Fibroblast of upper back skin (primary cell): ENCODE measurements at places on chromosomes 12 and 14.

- peak; percentile 59 for DNase-seq
Measured at GRCh38 chr14:66624336-66624937, 116.5 kb downstream of the GPHN start.

- no peak for DNase-seq
Measured at GRCh38 chr12:76634133-76634532, 74.6 kb upstream of the OSBPL8 start.

GRCh38 chr14:88430976-88431375 lies 45.5 kb downstream of the SPATA7 start:
- DNase-seq = no peak

- no peak for DNase-seq
Measured at GRCh38 chr12:26833743-26834490, 923 bp upstream of the ITPR2 start.

- peak; percentile 77 for DNase-seq
Measured at GRCh38 chr12:28872654-28873268, 276.3 kb upstream of the FAR2 start.

- DNase-seq = no peak
Measured at GRCh38 chr12:52546126-52546525, 6.8 kb downstream of the KRT71 start.

DNA sequence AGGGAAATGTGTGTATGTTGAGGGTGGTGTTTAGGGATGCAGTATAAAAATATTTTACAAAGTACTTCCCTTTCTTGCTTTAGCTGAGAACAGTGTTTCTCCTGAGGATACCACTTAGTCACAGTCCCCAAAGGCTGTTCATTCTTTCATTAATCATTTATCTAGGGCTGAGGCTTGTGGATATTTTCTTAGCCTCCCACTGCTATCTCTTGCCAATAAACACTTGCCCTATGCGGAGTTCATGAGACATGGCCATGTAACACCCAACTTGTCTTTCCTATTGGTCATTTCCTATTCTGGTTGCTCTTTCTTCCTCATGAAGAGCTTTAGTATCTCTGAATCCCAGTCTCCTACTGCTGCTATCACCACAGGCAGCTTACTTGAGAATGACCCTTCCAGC lies 75.1 kb downstream of the ETNK1 start:
- DNase-seq = peak; percentile 25

GRCh38 chr12:64826234-64826633 lies 1.8 kb downstream of the TBC1D30 start:
- DNase-seq = peak; percentile 53

GRCh38 chr12:121239351-121240061 lies 29.6 kb downstream of the P2RX4 start:
- DNase-seq = no peak

DNA sequence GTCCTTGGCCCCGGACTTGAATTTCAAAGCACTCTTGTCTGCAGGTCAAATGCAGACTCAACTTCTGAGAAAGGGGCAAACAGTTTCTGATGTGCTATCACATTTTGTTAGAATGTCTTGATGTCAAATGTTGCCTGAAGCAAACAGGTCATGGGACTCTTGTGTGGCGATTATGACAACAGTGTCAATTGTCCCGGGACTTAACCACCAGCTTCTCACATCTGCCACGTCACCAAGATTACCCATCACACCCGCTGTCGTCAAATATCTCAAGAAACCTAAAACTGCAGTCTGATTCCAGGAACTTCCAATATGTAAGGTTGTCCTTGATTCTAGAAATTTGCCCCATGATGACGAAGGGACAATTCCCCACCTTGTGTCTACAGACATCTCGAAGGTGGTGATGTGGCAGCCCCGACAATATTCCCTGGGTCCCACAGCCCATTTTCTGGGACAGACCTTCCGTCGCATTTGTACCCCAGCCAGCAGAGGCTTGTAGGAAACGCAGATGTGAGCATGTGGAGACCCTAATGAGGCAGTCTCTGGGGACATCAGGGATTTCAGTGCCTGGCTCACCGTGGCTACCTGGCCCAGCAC lies 21.3 kb downstream of the LRTM2 start:
- DNase-seq = no peak

DNA sequence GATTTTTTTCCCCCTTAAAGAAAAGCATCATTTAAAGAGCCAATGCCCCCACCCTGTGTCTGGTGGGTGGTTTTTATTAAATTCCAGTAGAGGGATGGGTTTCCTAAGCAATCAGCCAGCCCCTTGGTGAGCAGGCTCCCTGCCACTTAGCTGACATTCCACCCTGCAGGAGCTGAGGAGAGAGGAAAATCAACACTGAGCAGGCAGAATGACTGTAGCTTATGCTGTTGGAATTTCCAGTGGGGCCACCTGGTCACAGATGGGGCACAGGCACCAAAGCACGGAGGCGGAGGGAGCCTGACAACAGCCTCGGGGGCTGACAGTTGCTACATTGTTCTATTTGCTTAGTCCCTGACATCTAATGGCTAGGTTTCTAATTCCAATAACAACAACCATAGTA lies 127.7 kb downstream of the TMEM30B start:
- DNase-seq = peak; percentile 81

GRCh38 chr12:122672515-122672914 lies 30.6 kb downstream of the HCAR2 start:
- DNase-seq = no peak

- DNase-seq = peak; percentile 23
Measured at GRCh38 chr12:84397263-84397662, 515.3 kb downstream of the SLC6A15 start.

GRCh38 chr12:104345234-104346066 lies 41.9 kb downstream of the EID3 start:
- no peak for DNase-seq

- DNase-seq = no peak
Measured at GRCh38 chr14:20198991-20199390, 8.3 kb downstream of the OR11G2 start.

DNA sequence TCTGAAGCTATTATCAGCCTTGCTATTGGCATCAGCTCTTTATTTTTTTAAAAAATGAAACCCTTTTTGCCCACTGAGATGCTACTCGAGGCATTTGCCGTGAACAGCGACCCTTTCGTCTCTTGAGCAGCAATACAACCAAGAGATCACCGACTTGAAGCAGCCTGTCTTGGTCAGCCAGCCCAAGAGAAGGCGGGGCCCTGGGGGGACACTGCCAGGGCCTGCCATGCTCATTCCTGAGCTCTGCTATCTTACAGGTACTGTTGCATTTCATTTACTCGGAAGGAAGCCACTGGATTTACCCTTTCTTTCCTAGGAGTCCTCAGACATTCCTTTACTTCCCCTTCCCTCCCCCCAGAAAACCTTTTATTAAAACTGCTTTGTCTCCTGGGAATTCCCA lies 16.7 kb downstream of the PIWIL1 start:
- no peak for DNase-seq

DNA sequence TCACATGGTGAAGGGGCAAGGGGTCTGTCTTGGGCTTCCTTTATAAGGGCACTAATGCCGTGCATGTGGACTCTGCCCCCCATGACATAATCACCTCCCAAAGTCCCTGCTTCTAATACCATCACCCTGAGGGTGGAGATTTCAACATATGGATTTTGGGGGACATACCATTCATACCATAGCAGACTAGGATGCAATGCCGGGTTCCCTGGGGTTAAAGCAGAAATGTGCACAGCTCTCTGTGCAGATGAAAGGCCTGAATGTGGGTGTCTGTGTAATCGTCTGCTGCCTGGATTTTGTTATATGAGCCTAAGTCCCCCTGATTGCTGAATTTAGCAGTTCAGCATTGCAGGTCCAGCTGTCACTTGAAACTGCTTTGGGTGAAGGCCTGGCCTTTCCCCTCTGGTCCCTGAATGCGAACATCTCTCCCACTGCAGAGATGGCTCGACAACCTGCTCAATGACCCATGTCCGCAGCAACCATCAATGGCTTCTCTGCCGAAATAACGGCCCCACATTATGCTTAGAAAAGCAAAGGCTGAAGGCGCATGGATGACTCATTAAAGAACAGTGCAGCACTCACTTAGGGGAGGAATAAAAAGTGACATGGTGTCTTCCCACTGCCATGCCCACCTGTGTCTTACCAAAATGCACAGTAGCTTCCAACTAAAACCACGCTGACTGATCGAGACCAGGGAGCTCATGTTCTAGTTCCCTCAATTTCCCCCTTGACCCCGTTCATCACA lies 286.3 kb downstream of the DPF3 start:
- peak; percentile 68 for DNase-seq

GRCh38 chr12:95718772-95719171 lies 71.8 kb downstream of the NTN4 start:
- DNase-seq = no peak

GRCh38 chr14:96811985-96812667 lies 14.9 kb downstream of the VRK1 start:
- no peak for DNase-seq

GRCh38 chr14:31965735-31966598 lies 111.1 kb upstream of the ARHGAP5 start:
- DNase-seq = no peak

DNA sequence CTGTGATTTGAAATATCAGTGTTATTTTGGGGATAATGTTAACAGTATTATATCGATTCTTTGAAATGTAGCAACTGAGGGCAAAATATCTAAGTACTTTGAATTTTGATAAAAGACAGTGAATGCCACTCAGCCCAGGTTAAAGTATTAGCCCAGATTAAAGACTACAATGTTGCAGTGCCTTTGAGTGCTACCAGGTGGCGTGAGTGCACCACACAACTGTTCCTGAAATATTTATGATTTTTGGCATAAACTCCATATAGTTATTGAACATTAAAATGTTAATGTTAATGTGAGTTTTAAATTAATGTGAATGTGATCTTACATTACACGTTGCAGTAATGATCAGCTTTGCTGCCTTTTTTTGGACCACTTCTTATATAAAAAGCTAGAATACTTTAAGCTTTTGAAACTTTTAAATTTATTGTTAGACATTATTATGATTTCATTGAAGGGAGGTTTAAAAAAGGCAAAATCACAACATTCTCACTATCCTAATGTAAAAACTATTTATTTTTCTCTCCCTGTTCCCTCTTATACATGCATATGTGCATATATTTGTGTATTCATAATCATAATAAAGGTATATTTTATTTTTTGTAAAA lies 22.5 kb downstream of the MRPS35 start:
- peak; percentile 33 for DNase-seq

DNA sequence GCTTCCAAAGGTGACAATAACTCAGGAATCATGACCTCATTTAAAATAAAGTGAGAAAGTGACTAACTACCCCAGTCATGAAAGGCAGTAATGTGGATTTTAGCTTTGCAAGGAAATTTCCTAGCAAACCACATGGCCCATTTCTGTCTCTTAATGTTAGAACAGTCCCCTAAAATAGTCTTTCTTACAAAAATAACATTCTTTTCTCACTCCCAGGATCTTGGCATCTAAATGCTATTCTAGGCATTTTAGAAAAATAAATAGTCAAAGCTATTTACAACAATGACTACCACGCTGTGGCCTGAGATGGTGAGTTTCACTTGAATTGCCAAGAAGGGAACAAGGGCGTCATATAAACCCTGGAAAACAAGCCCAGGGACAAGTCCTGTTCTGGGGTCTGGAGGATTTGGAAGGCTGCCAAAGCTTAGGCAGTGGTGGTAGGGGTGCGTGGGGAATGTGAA lies 101.2 kb upstream of the CCDC175 start:
- DNase-seq = no peak

DNA sequence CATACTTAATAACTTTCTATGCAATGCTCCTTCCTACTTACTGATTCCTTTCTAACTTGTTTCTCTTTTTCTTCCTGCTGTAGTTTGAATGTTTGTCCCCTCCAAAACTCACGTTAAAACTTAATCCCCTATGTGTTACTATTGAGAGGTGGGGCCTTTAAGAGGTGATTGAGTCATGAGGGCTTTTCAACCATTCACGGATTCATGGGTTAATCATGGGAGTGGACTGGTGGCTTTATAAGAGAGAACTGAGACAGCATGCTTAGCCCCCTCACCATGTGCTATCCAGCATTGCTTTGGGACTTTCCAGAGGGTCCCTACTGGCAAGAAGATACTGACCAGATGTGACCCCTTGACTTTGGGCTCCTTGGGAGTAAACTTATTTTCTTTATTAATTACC lies 66.0 kb upstream of the TRIM9 start:
- no peak for DNase-seq

DNA sequence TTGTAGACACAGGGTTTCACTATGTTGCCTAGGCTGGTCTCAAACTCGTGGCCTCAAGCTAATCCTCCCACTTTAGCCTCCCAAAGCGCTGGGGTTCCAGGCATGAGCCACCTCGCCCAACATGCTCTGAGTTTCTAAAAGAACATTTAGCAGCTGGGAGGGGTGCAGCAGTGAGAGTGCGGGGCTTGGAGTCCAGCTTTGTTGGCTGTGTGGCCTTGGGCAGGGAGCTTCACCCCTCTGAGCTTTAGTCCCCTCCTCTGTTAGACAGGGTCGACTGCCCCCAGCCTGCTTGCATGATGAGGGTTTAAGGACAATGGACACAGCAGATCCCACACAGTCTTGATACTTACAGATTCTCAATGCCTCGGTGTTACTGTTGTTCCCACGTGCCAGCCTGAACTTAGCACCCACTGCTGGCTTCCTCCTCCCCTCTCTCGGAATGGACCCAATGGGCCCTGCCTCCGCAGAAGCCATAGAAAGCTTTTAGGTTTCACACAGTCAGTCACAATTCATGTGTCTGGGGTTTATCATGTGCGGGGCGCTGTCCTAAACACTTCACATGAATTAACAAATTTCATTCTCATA lies 54.6 kb downstream of the PSMA6 start:
- no peak for DNase-seq

DNA sequence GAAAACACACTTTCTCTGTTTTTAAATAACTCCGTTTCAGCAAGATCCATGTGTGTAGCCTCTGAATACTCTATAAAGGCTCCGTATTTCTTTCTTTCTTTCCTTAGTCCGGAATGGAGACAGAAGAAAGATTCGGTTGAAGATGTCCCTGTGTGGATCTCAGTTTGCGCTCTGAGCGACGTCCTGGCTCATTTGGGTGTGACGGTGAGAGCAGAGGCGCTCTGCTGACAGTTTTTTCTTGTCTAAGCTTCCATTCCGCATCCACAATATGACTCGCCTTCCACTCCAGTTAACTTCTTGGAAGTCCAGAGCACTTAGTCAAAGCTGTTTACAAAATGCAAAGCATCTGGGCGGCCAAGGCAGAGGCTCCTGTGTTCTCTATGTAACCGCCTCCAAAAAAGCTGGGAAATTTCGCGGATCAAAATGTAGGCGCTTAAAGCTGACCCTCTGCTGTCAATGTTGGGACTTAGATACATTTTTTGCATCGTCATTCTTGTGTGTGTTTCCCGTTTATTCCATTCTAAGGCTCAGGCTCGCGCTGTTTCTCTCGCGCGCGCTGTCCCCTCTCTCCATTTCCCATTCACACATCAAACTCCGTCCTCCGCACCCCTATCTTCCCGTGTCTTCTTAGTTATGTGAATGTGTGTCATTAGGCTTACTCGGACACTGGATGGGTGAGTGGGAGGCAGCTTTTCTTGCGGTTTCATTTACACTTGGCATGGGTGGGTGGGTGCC lies 880 bp upstream of the FLRT2 start:
- peak; percentile 82 for DNase-seq

- peak; percentile 46 for DNase-seq
Measured at GRCh38 chr12:121789800-121790728, 3.4 kb downstream of the RHOF start.
